Natural killer cell treated with Interleukin-12 subunit alpha and Interleukin-12 subunit beta and Interleukin-15 and Interleukin-18, amount 100 ng/mL, for 72 hours (primary cell): ENCODE measurements at places on chromosomes 5 and 9.

- no peak for DNase-seq
- peaks cover 38% of the 10 kb centered on the region for H3K27me3 ChIP-seq
- no peaks in the 10 kb centered on the region for H3K4me1 ChIP-seq
- no peak overlapping the region for H3K4me3 ChIP-seq
- H3K36me3 ChIP-seq, result no peaks in the 10 kb centered on the region
Observed at GRCh38 chr5:158855510-158855909, 244.2 kb downstream of the EBF1 start.

DNA sequence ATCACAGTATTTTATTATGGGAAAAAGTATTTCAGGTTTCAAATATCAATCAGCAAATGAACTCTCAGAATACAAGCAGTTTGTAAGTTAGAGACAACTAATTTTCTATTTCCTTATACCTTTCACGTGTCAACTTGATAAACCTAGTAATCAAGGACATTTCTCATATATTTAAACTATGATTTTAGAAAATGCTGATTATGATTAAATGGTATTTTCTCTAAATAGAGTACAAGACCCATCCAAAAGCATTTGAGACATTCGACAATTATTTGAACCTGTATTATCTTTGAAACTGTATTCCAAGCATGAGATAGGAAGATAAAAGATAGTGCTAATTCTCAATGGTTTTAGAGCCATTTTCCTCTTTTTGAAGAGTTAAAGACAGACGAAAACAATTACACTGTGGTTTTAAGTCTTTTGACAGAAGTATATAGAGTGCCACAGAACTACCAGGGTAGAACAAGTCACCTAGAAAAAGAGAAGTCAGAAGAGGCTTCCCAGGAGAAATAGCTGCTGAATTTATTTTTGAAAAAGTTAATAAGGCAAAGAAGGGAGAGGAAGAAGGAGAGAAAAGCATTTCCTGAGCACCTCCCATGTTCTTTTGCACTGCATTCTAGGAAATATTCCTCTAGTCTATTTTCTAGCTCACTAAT, 5.6 kb downstream of the MEIKIN start:
- no peaks in the 10 kb centered on the region for H3K36me3 ChIP-seq
- peaks cover 28% of the 10 kb centered on the region for H3K27me3 ChIP-seq
- no peaks in the 10 kb centered on the region for H3K4me1 ChIP-seq
- H3K4me3 ChIP-seq, result no peak overlapping the region

DNA sequence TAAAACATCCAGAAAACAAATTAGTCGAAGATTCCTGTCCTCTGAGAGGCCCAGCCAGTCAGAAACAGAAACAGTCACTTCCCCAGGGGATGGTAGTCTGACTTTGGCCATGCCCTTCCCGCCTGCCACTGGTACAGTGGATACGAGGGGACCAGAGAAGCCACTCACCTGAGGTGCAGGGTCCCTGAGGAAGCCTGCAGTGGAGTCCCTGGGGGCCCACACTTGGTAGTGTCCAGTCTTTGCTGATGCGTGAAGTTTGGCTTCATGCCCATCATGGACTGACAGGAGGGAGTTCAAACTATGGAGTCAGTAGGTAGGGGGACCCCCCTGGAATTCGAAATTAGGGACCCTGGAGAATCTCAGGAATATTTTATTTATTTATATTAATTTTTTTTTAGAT, 147.5 kb downstream of the DAB2IP start:
- no peak overlapping the region for H3K4me3 ChIP-seq
- H3K36me3 ChIP-seq, result no peaks in the 10 kb centered on the region
- DNase-seq, result no peak
- H3K4me1 ChIP-seq, result no peaks in the 10 kb centered on the region
- peaks cover 23% of the 10 kb centered on the region for H3K27me3 ChIP-seq

DNA sequence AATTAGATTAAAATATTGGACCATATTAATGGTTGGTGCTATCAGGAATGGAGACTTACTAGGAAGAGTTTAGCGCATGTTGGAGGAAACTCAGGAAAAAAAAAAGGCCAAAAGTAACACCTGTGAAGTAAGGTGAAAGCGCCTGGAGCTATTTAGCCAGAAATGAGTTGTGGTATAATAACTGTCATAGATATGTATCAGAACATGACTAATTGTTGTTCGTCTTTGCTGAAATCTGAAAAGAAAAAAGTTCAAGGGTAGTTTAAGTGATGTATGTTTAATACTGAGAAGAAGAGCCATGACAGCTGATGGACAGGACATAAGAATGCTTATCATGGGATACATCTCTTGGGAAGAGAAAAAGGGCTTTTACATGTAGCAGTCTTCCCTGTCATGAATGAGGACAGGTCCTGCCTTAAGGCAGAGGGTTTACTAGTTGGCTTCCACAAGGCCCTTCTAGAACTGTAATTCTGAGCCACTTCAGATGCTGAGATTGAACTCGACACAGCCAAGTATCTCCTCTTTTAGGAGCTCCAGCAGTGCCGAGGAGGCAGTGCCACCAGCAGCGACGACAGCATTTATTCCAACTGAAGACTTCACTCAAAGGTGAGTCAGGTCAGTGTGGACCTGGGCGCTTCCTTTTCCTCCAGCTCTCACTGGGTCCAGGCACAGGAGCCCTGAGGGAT, 940 bp upstream of the CAMK4 start:
- no peaks in the 10 kb centered on the region for H3K36me3 ChIP-seq
- DNase-seq, result no peak
- no peak overlapping the region for H3K27ac ChIP-seq
- H3K27me3 ChIP-seq, result peaks cover 47% of the 10 kb centered on the region
- H3K4me1 ChIP-seq, result peaks cover 11% of the 10 kb centered on the region

DNA sequence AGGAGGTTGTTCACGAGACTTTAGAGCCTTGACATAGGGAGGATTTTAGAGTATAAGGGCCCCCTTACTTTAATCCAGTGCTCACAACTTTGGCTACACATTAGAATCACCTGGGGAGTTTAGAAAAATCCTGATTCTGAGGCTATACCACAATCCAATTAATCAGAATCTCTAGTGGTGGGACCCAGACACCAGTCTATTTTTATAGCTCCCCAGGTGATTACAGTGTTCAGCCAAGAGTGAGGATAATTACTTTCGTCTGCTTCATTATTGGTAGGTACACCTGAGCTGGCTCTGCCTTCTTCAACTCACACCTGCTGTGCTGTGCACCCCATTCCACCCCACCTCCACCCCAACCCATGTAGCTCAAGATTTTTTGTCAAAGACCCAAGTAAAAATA, 141.3 kb upstream of the EPB41L4A start:
- no peaks in the 10 kb centered on the region for H3K4me1 ChIP-seq
- no peak for DNase-seq
- peaks cover 13% of the 10 kb centered on the region for H3K36me3 ChIP-seq

DNA sequence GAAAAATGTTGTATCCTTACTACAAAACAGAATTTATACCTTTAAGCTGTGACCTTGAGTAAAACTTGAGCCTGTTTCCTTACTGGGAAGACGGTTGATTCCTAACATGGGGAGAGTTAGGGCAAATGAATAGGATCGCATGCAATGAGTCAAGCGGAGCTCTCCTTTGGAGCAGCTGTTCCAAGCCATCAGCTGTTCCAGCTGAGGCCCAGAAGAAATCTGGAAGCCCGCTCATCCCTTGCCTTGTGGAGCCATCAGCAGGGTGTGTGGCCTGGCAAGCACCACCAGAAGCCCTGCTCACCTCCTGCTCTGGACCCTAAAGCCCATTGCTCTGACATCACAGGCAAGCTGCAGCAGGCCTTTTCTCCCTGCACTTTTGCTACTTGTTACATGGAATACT, 8.0 kb downstream of the KIAA1191 start:
- H3K27ac ChIP-seq, result no peak overlapping the region
- H3K27me3 ChIP-seq, result no peaks in the 10 kb centered on the region
- no peak overlapping the region for H3K4me3 ChIP-seq
- peaks cover 32% of the 10 kb centered on the region for H3K36me3 ChIP-seq
- DNase-seq, result no peak

GRCh38 chr5:123089914-123090660, 1.0 kb downstream of the PRDM6 start:
- peaks cover 11% of the 10 kb centered on the region for H3K4me1 ChIP-seq
- H3K36me3 ChIP-seq, result peaks cover 6% of the 10 kb centered on the region

- no peaks in the 10 kb centered on the region for H3K27me3 ChIP-seq
- no peak for DNase-seq
- H3K36me3 ChIP-seq, result no peaks in the 10 kb centered on the region
- no peak overlapping the region for H3K4me3 ChIP-seq
Observed at GRCh38 chr5:9733486-9733885, 103.3 kb upstream of the TAS2R1 start.

GRCh38 chr9:132662152-132662945, 7.4 kb downstream of the DDX31 start:
- H3K36me3 ChIP-seq, result peaks cover 9% of the 10 kb centered on the region
- H3K4me1 ChIP-seq, result no peaks in the 10 kb centered on the region
- H3K4me3 ChIP-seq, result no peak overlapping the region
- H3K27me3 ChIP-seq, result no peaks in the 10 kb centered on the region

GRCh38 chr5:113320273-113320780, 114.5 kb downstream of the TSSK1B start:
- no peak overlapping the region for H3K4me3 ChIP-seq
- peaks cover 8% of the 10 kb centered on the region for H3K27me3 ChIP-seq
- DNase-seq, result no peak
- no peaks in the 10 kb centered on the region for H3K36me3 ChIP-seq
- no peaks in the 10 kb centered on the region for H3K4me1 ChIP-seq

DNA sequence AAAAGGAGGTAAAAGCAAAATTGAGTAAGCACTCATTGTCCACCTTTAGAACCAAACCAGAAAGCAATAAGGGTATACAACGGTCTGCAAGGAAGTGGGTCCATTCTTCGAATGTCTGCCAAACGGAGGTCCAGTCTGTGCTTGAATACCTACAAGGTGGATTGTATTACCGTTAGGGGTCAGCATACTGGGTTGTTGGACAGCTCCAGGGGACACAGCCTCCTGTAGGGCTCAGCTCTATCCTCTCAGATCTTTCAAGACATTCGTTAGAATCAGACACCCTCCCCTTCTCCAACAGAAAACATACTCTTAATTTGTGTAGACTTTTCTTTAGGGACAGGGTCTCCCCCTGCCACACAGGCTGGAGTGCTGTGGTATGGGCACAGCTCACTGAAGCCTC, 5.5 kb downstream of the ASTN2 start:
- no peak for DNase-seq
- H3K27ac ChIP-seq, result no peak overlapping the region
- H3K27me3 ChIP-seq, result peaks cover 40% of the 10 kb centered on the region
- H3K36me3 ChIP-seq, result no peaks in the 10 kb centered on the region

GRCh38 chr5:18686253-18686652, 1052.0 kb downstream of the TAF11L14 start:
- no peak overlapping the region for H3K27ac ChIP-seq
- H3K27me3 ChIP-seq, result no peaks in the 10 kb centered on the region
- DNase-seq, result no peak
- no peaks in the 10 kb centered on the region for H3K4me1 ChIP-seq

DNA sequence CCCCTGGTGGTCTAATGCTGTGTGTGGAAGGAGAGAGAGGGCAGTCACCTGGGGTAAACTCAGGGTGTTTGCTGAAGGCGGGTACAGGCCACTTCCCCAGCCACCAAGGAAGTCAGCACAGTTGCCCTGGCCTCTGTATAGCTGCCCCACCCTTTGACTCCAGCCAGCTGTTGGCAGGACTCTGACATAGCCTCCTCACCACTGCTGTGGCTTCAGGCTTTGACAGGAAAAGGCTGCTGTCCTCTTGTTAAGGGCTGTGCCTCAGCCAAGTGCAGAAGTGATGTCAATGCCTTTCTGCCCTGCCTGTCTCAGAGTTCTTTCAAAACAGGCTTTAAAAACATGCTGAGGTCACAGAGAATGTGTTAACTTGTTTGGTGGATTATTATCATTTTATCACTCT, 487.2 kb upstream of the KLF4 start:
- H3K4me1 ChIP-seq, result no peaks in the 10 kb centered on the region
- H3K27ac ChIP-seq, result no peak overlapping the region

- no peaks in the 10 kb centered on the region for H3K27me3 ChIP-seq
- H3K36me3 ChIP-seq, result no peaks in the 10 kb centered on the region
- no peak overlapping the region for H3K27ac ChIP-seq
- H3K4me1 ChIP-seq, result peaks cover 7% of the 10 kb centered on the region
Observed at GRCh38 chr5:14794583-14795230, 76.9 kb downstream of the ANKH start.

DNA sequence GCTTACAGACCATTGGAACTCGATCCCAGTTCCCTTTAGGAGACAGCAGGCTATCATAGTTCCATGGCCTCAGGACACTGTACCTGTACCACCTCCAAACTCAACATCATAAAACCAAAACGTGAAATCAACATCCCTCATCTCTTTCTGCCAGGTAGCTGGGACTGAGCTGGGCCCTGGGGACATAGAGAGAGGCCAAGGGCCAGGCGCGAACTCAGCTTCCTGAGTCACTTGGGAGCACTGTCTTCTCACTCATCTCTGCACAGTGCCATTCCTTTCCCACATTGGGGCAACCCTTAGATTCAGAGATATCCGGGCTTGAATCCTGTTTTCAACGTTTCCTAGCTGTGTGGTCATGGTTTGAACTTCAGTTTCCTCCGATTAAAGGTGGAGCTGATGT, 12.2 kb downstream of the DAB2IP start:
- H3K4me1 ChIP-seq, result no peaks in the 10 kb centered on the region
- H3K27me3 ChIP-seq, result peaks cover 34% of the 10 kb centered on the region
- H3K36me3 ChIP-seq, result no peaks in the 10 kb centered on the region
- H3K27ac ChIP-seq, result no peak overlapping the region
- DNase-seq, result no peak
- no peak overlapping the region for H3K4me3 ChIP-seq

- no peak overlapping the region for H3K4me3 ChIP-seq
- H3K27ac ChIP-seq, result no peak overlapping the region
- no peaks in the 10 kb centered on the region for H3K4me1 ChIP-seq
- H3K36me3 ChIP-seq, result no peaks in the 10 kb centered on the region
- peaks cover 55% of the 10 kb centered on the region for H3K27me3 ChIP-seq
Observed at GRCh38 chr9:14350349-14350728, 36.4 kb upstream of the NFIB start.

GRCh38 chr9:80496901-80497556, 925.3 kb downstream of the TLE4 start:
- H3K4me1 ChIP-seq, result no peaks in the 10 kb centered on the region
- H3K4me3 ChIP-seq, result no peak overlapping the region
- H3K27me3 ChIP-seq, result no peaks in the 10 kb centered on the region
- H3K27ac ChIP-seq, result no peak overlapping the region
- H3K36me3 ChIP-seq, result no peaks in the 10 kb centered on the region

- DNase-seq, result no peak
- H3K4me3 ChIP-seq, result no peak overlapping the region
- no peaks in the 10 kb centered on the region for H3K36me3 ChIP-seq
- H3K4me1 ChIP-seq, result no peaks in the 10 kb centered on the region
Observed at GRCh38 chr5:145801195-145801594, 33.9 kb downstream of the PRELID2 start.

DNA sequence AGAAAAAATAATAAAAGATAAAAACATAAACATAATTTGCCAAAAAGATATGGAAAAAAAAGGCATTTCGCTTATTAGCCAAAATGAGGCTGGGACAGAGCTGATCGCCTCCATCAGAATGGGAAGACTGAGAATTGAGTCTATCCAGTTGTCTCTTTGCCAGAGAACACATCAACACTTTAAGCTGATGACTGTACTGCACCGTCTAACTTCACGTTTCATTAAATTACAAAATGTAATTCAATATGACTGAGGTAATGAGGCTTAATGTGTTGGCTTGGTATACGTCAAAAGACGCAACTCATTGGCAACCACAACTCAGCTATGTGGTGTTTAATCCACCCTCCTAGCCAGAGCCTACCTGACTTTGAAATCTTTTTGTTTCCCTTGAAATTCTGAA, 462.7 kb upstream of the CD180 start:
- no peak overlapping the region for H3K27ac ChIP-seq
- H3K27me3 ChIP-seq, result peaks cover 8% of the 10 kb centered on the region
- no peak for DNase-seq
- no peak overlapping the region for H3K4me3 ChIP-seq
- H3K4me1 ChIP-seq, result no peaks in the 10 kb centered on the region

GRCh38 chr9:3865141-3865772, 339.5 kb upstream of the RFX3 start:
- peaks cover 20% of the 10 kb centered on the region for H3K36me3 ChIP-seq
- H3K27me3 ChIP-seq, result peaks cover 47% of the 10 kb centered on the region
- H3K27ac ChIP-seq, result peak overlapping the region; percentile 7
- peaks cover 32% of the 10 kb centered on the region for H3K4me1 ChIP-seq
- H3K4me3 ChIP-seq, result peak overlapping the region; percentile 43
